ENCODE measurements at places on chromosomes 6 and 20.

DNA sequence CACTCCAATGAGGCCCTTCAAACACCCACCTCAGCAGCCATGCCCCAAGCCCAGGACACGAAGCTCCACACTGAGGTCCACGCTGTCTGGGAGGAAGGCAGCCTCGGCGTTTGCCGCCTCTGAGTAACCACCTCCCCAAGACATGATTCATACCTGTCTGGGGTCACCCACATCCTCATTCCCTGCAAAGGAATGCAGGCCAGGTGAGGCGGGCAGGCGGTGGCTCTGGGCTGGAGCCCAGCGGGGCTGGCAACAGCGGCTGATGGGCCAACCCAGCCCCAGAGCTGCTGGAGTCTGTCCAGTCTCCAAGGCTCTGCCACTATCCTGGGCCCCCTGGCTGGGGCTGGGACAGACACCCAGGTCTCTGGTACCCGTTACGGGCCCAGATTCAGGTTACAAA is 14.8 kb downstream of the PMEPA1 start:
- H3K36me3 ChIP-seq, result no peaks in the 10 kb centered on the region
- DNase-seq, result no peak
- H3K4me3 ChIP-seq, result no peak overlapping the region
- H3K27me3 ChIP-seq, result no peaks in the 10 kb centered on the region
- no peak overlapping the region for H3K27ac ChIP-seq

- peaks cover 37% of the 10 kb centered on the region for H3K27me3 ChIP-seq
- no peak overlapping the region for H3K4me3 ChIP-seq
- DNase-seq, result no peak
- peaks cover 12% of the 10 kb centered on the region for H3K4me1 ChIP-seq
- no peak overlapping the region for H3K27ac ChIP-seq
- H3K36me3 ChIP-seq, result no peaks in the 10 kb centered on the region
Measured at GRCh38 chr6:125753937-125754259, 4.5 kb downstream of the HEY2 start.

- no peaks in the 10 kb centered on the region for H3K27me3 ChIP-seq
- H3K36me3 ChIP-seq, result no peaks in the 10 kb centered on the region
- no peak overlapping the region for H3K27ac ChIP-seq
- H3K4me3 ChIP-seq, result peak overlapping the region; percentile 69
- H3K4me1 ChIP-seq, result peaks cover 21% of the 10 kb centered on the region
Measured at GRCh38 chr6:27144740-27145079, 102.8 kb upstream of the PRSS16 start.

GRCh38 chr20:37980383-37980782 is 52.9 kb downstream of the TTI1 start:
- no peaks in the 10 kb centered on the region for H3K27me3 ChIP-seq
- peaks cover 27% of the 10 kb centered on the region for H3K36me3 ChIP-seq
- no peak for DNase-seq
- no peak overlapping the region for H3K27ac ChIP-seq
- H3K4me3 ChIP-seq, result no peak overlapping the region

DNA sequence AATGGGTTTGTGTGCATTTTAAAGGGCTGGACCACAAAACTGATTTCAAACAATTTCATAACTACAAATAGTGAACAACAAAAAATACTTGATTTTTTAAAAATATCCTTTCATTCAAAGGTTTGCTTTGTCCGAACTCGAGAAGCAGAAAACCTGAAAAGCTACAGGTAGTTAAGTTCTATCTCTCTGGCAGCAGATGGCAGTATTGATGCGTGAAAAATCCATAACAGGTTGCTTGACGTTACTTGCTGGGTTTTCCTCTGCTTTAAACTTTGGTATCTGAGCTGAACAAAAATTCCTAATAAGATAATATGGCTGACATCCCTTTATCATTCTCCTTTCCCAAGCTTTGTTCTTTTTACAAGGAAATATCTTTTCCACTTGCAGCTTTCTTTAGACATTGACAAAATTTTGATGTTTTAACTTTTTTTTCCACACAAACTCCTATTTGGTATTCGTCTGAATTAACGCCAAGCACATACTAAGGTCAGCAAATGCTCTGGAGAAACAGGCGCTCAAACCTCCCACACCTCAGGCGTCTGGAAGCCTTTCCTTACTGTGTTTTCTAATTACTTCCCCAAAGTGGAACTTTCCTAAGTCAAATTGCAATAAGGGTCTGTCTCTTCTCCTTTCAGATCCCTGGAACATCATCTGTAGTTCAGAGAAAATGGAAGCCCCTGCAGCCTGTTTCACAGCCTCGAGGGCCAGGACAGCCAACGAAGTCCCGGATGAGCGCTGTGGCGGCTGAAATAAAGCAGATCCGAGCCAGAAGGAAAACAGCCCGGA is 50.3 kb upstream of the GFRAL start:
- H3K4me1 ChIP-seq, result no peaks in the 10 kb centered on the region
- H3K27ac ChIP-seq, result no peak overlapping the region
- no peaks in the 10 kb centered on the region for H3K36me3 ChIP-seq
- H3K27me3 ChIP-seq, result no peaks in the 10 kb centered on the region

- H3K4me1 ChIP-seq, result no peaks in the 10 kb centered on the region
- H3K27ac ChIP-seq, result no peak overlapping the region
- H3K4me3 ChIP-seq, result no peak overlapping the region
- no peaks in the 10 kb centered on the region for H3K27me3 ChIP-seq
- no peaks in the 10 kb centered on the region for H3K36me3 ChIP-seq
Measured at GRCh38 chr20:6976106-6976900, 208.8 kb downstream of the BMP2 start.

- no peaks in the 10 kb centered on the region for H3K36me3 ChIP-seq
- H3K27ac ChIP-seq, result no peak overlapping the region
- no peak overlapping the region for H3K4me3 ChIP-seq
- H3K4me1 ChIP-seq, result no peaks in the 10 kb centered on the region
- no peaks in the 10 kb centered on the region for H3K27me3 ChIP-seq
Measured at GRCh38 chr6:148547110-148547509, 199.7 kb upstream of the UST start.

GRCh38 chr20:48850977-48851299 is 23.1 kb upstream of the PREX1 start:
- no peak overlapping the region for H3K27ac ChIP-seq
- H3K4me1 ChIP-seq, result peaks cover 3% of the 10 kb centered on the region
- H3K27me3 ChIP-seq, result no peaks in the 10 kb centered on the region

GRCh38 chr6:72784071-72784470 is 162.2 kb downstream of the KCNQ5 start:
- H3K36me3 ChIP-seq, result no peaks in the 10 kb centered on the region
- H3K27me3 ChIP-seq, result no peaks in the 10 kb centered on the region
- no peak for DNase-seq
- no peak overlapping the region for H3K27ac ChIP-seq
- no peaks in the 10 kb centered on the region for H3K4me1 ChIP-seq
- H3K4me3 ChIP-seq, result no peak overlapping the region

GRCh38 chr6:140002396-140003022 is 628.1 kb upstream of the CITED2 start:
- H3K36me3 ChIP-seq, result no peaks in the 10 kb centered on the region
- no peaks in the 10 kb centered on the region for H3K27me3 ChIP-seq
- H3K4me3 ChIP-seq, result no peak overlapping the region

- H3K27me3 ChIP-seq, result no peaks in the 10 kb centered on the region
- no peak for DNase-seq
- no peaks in the 10 kb centered on the region for H3K4me1 ChIP-seq
- no peaks in the 10 kb centered on the region for H3K36me3 ChIP-seq
- H3K4me3 ChIP-seq, result no peak overlapping the region
Measured at GRCh38 chr6:144321839-144322591, 36.9 kb downstream of the UTRN start.

GRCh38 chr6:2244261-2245102 is 923 bp downstream of the GMDS start:
- peaks cover 3% of the 10 kb centered on the region for H3K36me3 ChIP-seq
- peaks cover 29% of the 10 kb centered on the region for H3K4me1 ChIP-seq
- no peak for DNase-seq
- H3K27me3 ChIP-seq, result no peaks in the 10 kb centered on the region
- H3K27ac ChIP-seq, result no peak overlapping the region

DNA sequence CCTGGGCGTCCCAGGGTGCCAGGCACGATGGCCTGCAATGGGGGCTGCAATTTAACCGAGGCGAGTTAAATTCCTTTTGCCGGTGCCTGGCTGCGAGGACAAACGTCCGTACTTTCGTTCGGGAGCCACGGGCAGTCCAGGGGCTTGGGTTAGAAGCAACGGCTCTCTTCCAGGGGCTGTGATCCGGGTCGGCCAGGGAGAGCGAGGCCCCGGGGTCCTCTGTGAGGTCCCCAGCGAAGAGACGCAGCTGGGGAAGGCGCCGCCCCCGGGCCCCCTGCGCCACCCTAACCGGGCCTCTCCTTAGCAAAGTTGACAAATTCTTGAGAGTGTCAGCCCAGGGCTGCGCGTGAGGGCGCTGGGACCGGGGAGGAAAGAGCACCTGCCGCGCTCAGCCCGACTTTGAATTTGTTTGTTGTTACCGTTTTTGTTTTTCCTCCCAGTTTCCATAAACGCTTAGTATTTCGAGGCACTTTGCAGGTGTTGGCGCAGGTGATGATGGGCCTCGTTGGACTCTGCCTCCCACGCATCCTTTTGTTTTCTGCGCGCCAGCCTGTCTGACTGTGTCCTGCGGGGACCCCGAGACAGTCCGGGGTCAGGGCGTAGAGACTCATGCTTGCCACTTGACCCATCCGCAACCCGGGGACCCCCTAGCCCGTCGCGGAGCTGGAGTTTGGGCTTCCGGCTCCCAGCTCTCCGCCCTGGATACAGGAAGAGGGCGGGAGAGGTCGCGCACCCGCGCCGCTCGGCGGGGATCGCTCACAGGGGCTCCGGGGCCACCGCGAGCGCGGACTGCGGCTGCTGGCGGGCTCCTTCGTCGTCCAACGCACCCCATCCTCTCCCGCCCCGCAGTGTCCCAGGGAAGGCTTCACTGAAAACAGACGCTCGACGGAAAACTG is 5.8 kb downstream of the OLIG3 start:
- H3K36me3 ChIP-seq, result no peaks in the 10 kb centered on the region
- H3K27ac ChIP-seq, result no peak overlapping the region
- peaks cover 41% of the 10 kb centered on the region for H3K4me1 ChIP-seq
- peak overlapping the region; percentile 23 for H3K4me3 ChIP-seq

DNA sequence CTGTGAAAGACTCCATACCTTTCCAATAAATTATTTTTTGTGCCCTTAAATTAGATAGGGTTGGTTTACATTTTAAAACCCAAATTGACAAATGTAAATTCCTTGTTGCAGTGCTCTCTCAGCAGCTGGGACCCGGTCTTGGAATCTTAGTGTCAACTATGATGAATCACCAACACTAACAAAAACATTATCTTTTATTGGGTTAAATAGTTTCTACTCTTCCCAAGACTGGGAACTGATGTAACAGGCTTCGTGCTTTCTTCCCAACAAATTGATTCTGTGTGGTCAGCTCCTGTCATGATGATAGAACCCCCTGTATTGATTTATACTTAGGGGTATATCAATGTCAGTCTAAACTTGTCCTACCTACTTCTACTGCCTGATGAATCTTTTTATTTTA is 23.2 kb upstream of the AHI1 start:
- DNase-seq, result no peak
- H3K27me3 ChIP-seq, result no peaks in the 10 kb centered on the region
- no peak overlapping the region for H3K4me3 ChIP-seq
- no peak overlapping the region for H3K27ac ChIP-seq

GRCh38 chr6:159978291-159979135 is 9.6 kb downstream of the IGF2R start:
- peak overlapping the region; percentile 25 for H3K27ac ChIP-seq
- H3K27me3 ChIP-seq, result no peaks in the 10 kb centered on the region
- H3K4me3 ChIP-seq, result no peak overlapping the region
- DNase-seq, result no peak
- no peaks in the 10 kb centered on the region for H3K36me3 ChIP-seq

- H3K4me3 ChIP-seq, result no peak overlapping the region
- no peaks in the 10 kb centered on the region for H3K36me3 ChIP-seq
Measured at GRCh38 chr6:12064131-12064530, 52.0 kb downstream of the HIVEP1 start.

GRCh38 chr6:121435444-121436069 is at the start of gene GJA1:
Gene GJA1 (plus strand): TSS chr6:121435646. CDS start chr6:121446848, 11,202 bp downstream.
- H3K27me3 ChIP-seq, result peaks cover 19% of the 10 kb centered on the region
- no peak for DNase-seq
- H3K4me1 ChIP-seq, result peaks cover 17% of the 10 kb centered on the region
- no peak within 1 kb of the TSS for H3K27ac ChIP-seq

- H3K4me1 ChIP-seq, result peaks cover 29% of the 10 kb centered on the region
- no peak for DNase-seq
- no peak overlapping the region for H3K27ac ChIP-seq
- H3K36me3 ChIP-seq, result no peaks in the 10 kb centered on the region
- H3K4me3 ChIP-seq, result no peak overlapping the region
- H3K27me3 ChIP-seq, result peaks cover 63% of the 10 kb centered on the region
Measured at GRCh38 chr6:82362144-82362543, 1.5 kb upstream of the TPBG start.
